ENCODE measurements at places on chromosomes 12 and 14.

GRCh38 chr14:39984323-39984722 lies 552.1 kb upstream of the FBXO33 start:
- DNase-seq: no peak

DNA sequence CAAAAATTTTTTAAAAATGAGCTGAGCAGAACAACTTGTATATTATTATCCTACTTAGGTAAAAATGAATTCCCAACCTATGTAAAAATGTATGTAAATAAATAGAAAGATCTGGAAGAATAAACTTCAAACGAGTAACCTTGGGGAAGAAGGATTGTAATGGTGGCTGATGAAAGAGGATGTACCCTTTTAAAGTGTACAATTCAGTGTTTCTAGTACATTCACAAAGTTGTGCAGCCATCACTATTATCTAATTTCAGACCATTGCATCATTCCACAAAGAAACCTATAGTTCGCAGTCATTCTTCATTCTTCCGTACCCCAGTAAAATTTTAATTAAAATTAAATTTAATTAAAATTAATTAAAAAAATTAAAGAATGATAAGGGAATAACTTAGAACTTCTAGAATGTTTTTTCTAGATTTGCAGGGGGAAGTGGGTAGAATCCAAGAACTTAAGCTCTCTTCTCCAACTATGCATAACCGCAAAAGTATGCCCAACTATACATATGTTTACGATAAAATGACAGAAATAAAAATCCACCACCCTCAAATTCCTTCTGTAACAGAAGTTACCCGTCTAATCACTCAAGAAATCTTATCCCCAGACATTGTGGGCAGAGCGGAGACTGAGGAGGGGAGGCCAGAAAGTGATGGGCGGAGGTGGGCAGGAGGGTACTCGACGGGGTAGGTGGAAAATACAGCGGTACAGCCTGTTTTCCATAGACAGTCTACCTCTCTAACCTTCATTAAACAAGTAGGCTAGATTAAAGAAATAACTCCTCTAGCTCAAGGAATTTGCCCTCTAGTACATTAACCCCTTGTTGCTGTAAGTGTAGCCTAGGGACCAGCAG lies 921 bp downstream of the DEPDC4 start:
- DNase-seq: no peak

GRCh38 chr14:85762526-85762925 lies 232.6 kb downstream of the FLRT2 start:
- DNase-seq: no peak

- no peak for DNase-seq
Observed at GRCh38 chr12:1020389-1020788, 29.4 kb downstream of the ERC1 start.

DNA sequence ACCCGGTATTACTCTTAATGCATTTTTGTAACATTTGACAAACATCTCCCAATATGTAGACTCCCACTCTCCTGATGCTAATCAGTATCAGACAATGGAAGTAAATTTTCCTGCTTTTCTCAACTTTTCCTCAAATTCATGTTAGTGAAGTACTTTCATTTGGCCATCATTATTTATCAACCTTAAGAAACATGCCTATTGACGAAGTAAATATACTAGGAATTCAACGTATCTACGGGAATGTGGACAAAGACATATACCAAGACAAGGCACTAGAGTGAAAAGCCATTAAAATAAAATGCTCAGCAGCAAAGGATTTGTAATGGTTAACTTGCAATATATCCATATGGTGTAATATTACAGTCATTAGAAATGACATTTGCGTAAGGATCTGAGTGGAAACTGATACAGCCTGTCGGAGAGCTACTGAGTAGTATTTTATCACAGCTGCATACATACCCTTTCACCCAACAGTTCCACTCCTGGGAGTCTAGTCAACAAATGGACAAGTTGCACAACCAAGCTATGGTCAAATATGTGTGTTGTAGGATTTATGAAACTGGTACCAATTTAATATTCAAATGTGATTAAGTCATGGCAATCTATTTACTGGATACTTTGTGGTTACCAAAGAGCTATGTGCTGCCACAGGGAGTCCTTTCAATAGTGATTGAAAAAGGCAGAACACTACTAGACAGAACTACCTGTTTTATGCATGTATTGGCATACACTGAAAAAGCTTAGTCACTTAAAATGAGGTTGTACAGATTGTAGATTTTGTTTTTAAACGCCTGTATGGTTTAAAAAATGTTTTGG lies 26.5 kb downstream of the NUDT4 start:
- DNase-seq: no peak

DNA sequence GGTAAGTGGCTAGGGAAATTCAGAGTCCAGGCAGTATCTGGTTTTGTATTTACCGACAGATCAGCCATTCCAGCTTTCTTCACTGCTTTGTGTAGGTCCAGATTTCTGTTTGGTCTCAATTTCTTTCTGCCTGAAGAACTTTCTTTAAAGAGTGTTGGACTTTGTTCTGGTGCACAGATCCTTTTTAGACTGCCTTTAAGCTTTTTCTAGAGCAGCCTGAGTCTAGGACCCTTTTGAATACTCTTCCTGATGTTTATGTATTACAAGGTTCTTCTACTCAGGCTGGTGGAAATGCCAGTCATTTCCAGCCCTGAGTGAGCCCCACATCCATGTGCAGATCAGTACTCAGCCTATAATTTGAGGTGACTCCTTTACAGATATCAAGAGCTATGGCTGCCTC lies 54.7 kb downstream of the DAAM1 start:
- DNase-seq: no peak

DNA sequence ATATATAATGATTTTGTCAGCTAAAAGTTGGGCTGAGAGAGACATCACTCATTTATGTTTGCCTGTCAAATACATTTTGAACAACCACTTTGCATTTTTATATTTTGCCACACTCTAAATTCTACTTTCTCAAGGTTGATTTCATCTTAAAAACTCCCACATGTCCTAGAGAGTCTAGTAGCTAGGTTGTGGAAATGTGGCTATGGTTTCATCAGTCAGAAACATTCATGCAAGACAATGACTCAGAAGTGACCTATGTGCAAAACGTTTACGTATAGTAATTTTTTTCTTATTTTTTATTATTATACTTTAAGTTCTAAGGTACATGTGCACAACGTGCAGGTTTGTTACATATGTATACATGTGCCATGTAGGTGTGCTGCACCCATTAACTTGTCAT lies 27.4 kb upstream of the PRKD1 start:
- DNase-seq: no peak

- DNase-seq: no peak
Observed at GRCh38 chr12:24223926-24224325, 274.5 kb upstream of the SOX5 start.

DNA sequence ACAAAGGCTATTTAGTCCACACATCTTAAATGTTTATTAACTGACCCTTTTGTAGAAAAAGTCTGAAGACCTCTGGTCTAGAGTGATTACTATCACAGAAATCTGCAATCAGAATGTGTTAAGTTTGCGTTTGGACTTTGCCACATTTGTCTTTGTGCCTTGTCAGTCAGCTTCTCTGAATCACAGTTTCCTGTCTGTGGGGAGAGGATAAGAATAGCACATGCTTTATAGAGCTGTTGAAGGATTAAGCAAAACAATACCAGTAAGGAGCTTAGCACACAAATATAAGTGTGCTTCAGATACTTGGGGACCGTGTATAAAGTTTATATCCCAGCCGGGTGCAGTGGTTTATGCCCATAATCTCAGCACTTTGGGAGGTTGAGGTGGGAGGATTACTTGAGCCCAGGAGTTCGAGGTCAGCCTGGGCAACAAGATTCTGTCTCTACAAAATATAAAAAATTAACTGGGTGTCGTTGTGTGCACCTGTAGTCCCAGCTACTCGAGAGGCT lies 63.0 kb upstream of the BTG1 start:
- no peak for DNase-seq

DNA sequence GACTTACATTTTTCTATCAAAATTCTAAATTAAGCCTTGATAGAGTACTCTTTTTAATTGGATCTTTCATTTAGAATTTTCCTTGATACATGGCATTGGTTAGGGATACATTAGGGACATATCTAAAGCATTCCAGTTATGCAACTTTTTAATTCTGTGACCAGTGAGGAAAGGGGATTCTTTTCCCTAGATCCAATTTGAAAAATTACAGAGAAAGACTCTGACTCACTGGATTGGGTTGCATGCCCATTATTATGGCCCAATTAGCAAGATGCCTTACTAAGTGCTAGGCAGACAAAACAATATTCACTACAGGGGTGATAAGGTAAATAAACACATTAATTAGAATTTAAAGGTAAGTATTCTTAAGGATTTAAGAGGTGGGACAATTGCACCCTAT lies 5.2 kb upstream of the RAD52 start:
- no peak for DNase-seq

- DNase-seq: no peak
Observed at GRCh38 chr12:132308853-132309595, 20.4 kb downstream of the GALNT9 start.

DNA sequence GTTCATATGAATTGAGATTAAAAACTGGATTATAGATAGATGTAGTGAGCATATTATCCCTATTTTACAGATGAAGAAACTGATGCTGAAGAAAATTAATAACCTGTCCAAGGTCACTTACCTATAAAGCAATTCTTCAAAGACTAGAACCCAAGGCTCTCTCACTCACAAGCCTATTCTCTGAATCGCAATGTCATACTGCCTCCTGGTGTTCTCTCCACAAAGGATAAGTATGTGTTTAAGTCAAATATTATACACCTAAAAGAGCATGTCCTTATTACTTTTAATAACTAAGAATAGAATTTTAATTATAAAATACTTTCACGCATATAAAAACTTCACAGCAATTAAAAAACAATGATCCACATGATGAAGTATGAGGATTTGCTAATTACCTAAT lies 721.3 kb upstream of the USP15 start:
- DNase-seq: peak; percentile 26

All from HCT116 (cell line).